ENCODE measurements at places on chromosomes 13 and 19.

GRCh38 chr19:7265963-7266362 is 28.3 kb downstream of the INSR start:
- DNase-seq: no peak

DNA sequence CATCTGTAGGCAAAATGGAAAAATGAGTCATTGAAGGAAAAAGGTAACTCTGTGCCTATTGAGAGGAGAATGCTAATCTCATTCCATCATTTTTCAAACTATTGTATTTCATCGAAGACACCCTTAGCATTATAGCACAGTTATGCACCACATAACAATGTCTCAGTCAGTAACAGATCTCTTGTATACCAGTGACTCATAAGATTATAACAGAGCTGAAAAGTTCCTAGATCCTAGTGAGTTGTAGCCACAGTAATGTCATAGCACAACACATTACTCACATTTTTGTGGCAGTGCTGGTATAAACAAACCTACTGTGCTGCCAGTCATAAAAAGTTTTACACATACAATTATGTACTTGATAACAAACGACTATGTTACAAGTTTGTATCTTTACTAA is 1077.6 kb downstream of the DIAPH3 start:
- no peak for DNase-seq

DNA sequence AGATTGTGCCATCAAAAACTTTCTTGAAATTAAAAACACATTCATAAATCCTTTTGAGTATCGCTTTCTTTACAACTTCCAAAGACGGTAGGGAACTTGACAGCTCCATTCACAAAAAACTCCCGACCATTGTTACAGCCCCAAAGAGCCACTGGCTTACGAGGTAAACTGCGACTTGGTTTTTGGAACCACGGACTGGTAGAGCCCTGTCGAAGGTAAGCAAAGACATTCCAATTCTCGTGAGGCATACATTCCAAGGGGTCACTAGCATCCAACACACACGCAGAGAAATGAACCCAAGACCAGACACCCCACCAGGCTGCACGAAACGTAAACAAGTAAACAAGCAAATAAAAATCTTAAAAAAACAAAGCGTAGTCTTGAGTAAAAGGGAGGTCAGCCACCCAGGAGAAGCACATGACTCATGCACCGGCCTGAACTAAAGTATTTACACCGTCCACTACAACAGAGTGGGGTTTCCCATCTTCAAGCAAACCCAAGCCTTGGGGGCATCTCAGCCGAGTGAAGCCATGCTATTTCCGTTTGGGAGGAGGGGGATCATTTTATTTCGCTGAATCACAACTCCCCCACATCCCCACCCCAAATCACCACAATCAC is 1.4 kb downstream of the BRD4 start:
- DNase-seq: no peak

DNA sequence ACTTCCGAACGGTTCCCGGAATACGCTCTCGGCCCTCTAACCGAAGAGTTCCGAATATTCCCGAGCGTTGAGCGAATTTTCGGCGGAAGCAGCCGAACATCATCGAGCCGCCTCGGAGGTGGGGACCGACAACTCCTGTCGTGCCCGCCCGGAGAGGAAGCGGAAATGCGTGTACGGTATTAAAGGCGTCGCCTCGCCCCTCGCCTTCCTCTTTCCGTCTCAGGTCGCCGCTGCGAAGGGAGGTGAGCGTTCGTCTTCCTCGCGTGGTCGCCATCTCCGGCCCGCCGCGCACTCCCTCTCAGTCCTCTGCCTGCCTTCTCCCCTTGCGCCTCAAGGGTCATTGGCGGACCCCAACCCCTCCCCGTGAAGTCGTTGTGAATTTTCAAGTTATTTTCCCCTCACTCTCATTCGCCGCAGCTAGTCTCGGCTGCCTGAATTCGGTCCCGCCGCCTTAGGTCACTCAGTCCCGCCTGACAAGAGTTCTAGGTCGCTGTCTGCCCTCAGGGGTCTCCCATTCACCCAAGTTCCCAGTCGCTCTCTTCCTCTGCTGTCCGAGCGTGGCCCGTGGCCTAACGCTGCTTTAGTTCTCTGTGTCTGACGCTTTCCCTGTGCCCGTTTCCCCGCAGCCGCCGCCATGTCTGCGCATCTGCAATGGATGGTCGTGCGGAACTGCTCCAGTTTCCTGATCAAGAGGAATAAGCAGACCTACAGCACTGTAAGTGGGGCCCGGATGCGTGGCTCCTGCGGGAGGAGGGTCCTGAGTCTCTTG is at the start of gene RPL28:
RPL28 (plus strand) TSS at position 209 of the 769 bp plus-strand sequence; CDS start at position 635, 426 bp downstream.
- DNase-seq: peak; percentile 96

DNA sequence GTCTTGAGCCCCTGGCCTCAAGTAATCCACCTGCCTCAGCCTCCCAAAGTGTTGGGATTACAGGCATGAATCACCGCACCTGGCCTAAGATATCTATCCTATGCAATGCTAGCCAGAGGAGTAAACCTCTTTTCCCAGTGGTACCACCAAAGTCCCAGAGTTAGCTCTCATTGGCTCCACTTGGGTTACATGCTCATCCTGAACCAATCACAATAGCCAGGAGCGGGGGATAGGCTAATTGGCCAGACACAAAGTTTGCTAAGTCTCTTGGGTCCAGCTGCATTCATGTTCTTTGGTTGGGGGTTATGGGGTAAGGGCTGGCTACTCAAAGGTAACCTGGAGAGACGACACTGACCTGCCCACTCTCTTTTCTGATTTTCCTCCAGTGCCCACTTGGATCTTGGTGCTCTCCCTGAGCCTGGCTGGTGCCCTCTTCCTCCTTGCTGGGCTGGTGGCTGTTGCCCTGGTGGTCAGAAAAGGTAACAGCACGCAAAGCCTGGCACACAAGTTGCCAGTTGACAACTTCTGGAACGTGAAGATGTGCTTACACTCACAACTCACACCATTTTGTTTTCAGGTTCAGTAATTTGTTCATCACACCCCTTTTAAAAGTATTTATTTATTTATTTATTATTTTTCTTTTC is 7.8 kb downstream of the C19orf38 start:
- no peak for DNase-seq

DNA sequence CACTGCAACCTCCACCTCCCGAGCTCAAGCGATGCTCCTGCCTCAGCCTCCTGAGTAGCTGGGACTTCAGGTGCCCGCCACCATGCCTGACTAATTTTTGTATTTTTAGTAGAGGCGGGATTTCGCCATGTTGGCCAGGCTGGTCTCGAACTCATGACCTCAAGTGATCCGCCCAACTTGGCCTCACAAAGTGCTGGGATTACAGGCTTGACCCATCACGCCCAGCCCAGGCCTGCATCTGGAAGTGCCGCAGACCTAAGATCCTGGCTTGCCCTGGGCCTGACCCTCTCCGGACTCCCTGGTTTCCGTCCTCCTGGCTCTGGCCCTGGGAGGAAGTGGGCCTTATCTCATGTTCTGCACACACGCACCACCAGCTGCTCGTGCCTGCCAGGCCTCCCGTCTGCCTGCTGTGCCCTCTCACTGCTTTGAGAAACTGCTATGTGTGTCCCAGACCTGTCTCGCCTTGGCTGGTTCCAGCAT is 4.7 kb upstream of the PTGIR start:
- DNase-seq: no peak

DNA sequence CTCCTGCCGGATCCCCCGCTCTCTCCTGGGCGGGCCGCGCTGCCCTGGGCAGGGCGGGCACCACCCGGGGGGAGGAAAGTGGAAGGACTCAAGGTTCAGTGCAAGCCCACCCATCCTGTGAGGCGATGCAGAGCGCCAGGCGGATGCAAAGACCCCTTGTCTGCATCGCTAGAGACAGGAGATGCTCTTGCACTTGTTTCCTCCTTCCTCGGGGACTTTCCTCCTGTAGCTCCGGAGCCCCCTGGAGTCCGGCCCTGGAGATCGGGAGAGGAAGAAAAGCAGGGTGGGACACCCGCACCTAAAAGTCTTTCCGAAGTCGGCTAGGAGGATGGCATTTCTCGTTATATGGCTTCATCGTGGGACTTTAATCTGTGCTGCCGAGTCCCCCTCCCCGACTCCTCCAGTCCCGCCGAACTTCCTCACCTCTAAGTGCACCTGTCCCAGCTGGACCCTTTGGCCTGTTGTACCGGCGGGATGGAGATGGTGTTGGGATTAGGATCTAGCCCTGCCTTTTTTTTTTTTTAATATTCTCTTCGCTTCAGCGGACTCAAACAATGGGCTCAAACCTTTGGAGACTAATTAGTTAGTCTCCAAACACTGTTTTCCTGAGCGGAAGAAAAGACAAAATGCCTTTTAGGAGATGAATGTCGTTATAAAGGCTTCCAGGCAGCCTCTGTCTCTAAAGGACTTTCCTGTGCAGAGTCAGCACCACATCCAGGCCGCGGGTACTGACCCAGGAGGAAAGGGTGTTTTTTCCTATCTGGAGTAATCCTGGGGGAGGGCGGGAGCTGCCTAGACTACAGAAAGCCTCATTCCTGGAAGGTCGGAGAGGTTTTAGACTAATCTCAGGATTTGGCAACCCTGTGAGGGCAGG is 725 bp downstream of the FAM124A start:
- no peak for DNase-seq

GRCh38 chr13:102597029-102597961 is 509 bp downstream of the TPP2 start:
- no peak for DNase-seq

- no peak for DNase-seq
These were observed 51.4 kb downstream of the VWA8 start for GRCh38 chr13:41909506-41909905.

All from T-helper 17 cell (primary cell).